Left ventricle myocardium superior (tissue), 1 donor: ENCODE measurements at places on chromosomes 1 and 21.
A peak's percentile ranks its signal among the peaks of the same experiment; 100 is the strongest.

GRCh38 chr1:227560393-227561173, 2.8 kb upstream of the ZNF678 start:
- DNase-seq = peak; percentile 39

GRCh38 chr1:17890815-17891191, 135.7 kb downstream of the ACTL8 start:
- DNase-seq = no peak

DNA sequence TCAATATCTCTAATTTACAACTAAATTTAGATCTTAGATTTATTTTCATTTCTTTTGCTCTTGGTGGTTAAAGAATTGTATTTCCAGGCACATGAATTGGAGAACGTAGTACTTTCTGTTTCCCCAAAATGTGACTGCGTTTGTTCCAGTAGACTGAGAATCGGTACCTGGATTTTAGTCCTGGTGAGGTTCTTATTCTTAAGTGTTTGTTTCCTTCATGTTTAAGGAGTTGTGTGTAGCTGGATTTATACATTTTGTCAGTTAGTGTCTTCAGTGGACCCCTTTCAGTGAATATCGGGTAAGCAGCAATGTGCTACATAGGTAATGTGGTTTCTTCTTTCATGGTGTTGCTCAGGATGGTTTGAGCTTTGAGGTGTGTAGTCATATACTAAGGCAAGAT, 6.8 kb downstream of the MIER1 start:
- no peak for DNase-seq

GRCh38 chr1:27621051-27621920, 13.7 kb downstream of the FGR start:
- DNase-seq = no peak

DNA sequence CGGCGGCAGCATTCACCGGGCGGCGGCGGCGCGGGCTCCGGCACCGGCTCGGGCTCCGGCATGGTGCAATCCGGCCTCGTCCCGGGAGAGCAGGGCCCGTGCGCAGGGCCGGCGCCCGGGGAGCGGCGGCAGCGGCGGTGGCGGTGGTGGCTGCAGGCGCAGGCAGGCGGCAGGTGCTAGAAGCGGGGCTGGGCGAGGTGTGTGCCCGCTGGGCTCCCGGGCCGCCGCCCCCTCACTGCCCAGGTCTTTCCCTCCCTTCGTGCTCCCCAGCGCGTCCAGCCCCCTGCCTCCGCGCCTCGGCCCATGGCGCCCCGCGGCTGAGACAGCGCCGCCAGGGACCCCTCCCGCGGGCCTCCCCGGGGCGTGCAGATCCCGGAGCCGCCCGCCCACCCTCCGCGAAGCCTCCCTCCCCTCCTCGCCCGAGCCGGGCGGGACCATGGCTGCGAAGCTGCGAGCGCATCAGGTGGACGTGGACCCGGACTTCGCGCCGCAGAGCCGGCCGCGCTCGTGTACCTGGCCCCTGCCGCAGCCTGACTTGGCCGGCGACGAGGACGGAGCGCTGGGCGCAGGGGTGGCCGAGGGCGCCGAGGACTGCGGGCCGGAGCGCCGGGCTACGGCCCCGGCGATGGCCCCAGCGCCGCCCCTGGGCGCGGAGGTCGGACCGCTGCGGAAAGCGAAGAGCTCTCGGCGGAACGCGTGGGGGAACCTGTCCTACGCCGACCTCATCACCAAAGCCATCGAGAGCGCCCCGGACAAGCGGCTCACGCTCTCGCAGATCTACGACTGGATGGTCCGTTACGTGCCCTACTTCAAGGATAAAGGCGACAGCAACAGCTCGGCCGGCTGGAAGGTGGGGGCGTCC, 492 bp downstream of the FOXO6 start:
- DNase-seq = no peak

GRCh38 chr1:57017717-57018116, 51.9 kb upstream of the C8B start:
- no peak for DNase-seq

DNA sequence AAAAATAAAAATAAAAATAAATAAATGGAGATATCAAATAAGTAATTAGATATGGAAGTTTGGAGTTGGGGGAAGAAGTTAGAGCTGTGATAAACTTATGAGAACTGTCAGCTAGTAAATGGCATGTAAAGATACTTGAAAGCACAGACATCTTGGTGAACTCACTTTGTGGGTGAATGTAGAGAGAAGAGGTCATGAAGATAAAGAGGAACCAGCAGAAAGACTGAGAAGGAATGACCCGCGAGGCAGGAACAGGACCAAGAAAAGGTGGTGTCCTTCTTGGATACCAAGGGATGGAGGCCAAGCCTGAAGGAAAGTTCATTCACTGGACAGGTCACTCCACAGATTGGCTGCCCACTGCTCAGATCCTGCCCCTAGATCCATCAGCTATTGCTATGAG, 4.7 kb upstream of the CAPZB start:
- no peak for DNase-seq

GRCh38 chr1:57713501-57713900, 289.6 kb upstream of the DAB1 start:
- DNase-seq = no peak

DNA sequence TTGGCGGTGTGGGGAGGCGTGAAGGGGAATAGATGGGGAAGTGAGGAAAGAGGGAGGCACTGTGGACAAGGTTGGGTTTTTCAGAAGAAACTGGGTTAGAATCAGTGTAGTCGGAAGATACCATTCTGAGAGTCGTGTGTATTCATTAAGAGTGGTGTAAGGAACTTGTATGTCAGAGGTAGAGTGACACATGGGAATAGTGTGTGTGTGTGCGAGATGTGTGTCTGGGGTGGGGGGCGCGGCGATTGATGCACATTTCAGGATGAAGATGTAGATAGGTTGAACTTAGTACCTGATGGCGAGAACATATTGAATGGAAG, 878 bp downstream of the SMG7 start:
- DNase-seq = no peak

DNA sequence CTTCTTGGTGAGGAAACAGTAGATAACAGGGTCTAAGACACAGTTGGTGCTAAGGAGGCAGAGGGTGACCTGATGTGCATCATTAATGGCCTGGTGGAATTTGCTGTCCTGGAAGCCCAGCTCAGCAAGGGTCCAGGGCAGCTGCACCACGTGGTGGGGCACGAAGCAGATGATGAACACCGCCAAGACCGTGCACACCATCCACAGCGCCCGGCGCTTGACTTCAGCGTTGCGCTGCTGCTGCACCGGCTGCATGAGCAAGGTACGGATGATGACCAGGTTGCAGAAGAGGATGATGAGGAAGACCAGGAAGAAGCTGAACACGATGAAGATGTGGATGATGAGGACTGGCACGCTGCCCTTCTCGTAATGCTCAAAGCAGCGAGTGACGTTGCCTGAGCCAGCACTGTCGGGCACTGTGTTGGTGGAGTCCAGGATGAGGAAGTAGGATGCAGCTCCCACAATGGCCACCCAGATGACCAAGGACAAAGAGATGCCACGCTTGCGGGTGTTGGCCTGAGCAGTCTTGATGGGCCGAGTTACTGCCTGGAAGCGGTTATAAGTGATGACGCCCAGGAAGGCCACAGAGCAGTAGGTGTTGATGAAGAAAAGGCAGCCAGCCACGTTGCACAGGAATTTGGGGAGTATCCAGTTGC, 26.2 kb downstream of the PTAFR start:
- DNase-seq = no peak

- DNase-seq = no peak
Observed at GRCh38 chr1:204223129-204223860, 9.5 kb upstream of the GOLT1A start.

DNA sequence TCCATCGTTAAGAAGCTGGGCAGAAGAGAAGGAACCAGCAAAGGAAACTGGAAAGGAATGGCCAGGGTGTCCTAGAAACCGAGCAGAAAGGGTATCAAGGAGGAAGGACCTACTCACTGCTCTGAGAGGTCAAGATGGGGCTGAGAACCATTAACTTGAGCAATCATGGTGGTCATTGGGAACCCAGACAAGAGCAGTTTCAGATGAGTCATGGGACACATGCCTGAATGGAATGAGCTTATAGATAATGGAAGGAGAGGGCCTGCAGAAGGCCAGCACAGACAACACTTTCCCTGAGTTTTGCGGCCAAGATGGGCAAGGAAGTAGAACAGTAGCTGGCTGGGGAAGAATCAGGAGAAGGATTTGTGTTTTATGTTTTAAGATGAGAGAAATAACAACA, 383.2 kb downstream of the KIF26B start:
- no peak for DNase-seq

DNA sequence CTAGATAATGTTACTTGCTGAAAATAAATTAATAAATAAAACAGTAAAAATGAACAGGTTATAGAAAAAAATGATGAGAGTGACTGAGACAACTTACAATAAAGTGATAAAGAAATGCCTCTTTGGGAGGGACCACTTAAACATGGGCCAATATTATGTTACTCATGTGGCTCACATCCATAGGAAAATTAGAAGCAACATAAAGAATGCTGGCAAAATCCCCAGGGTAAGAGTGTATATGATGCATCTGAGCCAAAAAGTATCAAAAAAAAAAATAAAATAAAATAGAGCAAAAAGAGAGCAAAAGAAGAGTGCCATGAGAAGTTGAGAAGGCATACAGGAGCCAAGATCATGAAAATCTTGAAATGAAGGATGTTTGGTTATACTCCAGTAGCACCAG, 818.0 kb downstream of the LTN1 start:
- no peak for DNase-seq

GRCh38 chr21:42061195-42061985, 9.7 kb upstream of the UMODL1 start:
- peak; percentile 55 for DNase-seq

DNA sequence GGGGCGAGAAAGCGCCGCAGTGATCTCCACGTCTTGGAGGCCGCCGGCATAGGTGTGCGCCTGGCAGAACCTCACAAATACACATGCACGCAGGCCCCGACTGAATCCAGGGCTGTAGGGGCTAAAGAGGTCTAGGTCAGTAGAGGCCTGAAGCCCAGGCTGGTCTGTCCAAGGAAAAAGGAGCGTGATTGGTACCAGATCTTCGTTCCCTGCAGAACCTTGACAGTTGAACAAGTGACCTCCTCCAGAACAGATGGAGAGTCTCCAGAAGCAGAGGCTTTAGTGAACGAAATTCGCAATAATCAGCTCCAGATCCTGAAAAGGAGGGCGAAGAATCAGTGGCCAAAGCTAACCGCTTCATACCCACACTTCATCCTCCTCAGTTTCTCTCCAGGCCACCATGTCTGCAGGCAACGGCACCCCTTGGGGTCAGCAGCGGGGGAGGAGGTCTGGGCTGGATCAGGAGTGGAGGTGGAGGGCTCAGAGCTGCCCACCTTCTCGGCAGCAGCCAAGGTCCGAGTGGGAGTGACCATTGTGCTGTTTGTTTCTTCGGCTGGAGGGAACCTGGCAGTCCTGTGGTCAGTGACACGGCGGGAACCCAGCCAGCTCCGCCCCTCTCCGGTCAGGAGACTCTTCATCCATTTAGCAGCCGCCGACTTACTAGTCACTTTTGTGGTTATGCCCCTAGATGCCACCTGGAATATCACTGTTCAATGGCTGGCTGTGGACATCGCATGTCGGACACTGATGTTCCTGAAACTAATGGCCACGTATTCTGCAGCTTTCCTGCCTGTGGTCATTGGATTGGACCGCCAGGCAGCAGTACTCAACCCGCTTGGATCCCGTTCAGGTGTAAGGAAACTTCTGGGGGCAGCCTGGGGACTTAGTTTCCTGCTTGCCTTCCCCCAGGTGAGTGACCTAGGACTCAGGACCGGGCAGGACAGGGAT, 749 bp upstream of the PEX11B start:
- DNase-seq = peak; percentile 76

DNA sequence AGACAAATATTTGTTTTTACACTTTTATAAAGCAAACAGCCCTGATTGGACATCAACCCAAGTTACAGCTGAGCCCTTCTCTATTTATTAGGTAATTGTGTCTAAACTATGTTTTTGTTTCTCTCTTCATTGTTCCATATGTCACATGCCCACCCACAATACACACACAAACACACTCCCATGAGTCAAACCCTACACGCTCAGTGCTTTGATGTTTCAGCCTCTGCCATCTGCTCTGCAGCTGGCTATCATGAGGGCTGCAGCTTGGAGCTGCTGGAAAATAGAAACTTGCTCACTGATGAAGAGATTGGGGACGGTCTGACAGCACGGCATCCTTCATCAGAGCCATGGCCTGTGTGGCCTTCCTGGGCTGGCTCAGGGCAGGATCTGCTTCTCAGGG, 41.7 kb downstream of the PSMG1 start:
- DNase-seq = no peak

- DNase-seq = no peak
Observed at GRCh38 chr1:57549300-57549699, 125.4 kb upstream of the DAB1 start.

DNA sequence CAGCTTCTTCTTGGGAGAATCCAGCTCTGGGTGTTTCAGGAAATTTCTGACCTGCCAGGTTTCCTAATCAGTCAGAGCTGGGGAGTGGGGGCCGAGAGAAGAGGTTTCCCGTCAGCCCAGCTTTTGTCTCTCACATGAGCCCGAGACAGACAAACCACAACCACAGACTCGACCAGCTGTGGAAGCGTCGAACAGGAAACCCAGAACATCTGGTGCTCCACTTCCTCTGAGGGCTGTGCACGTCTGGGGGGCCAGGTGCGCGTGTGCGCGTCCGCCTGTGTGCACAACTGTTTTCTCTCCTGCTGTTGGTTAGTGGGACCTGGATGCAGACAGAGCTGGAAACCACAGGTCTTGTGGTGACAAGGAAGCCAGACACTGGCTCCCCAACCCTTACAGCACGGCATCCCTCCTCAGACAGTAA, 113.0 kb upstream of the SLC25A33 start:
- no peak for DNase-seq

- DNase-seq = peak; percentile 68
Observed at GRCh38 chr1:12528021-12528852, 89.8 kb downstream of the DHRS3 start.

GRCh38 chr1:113519556-113519955, 129.2 kb downstream of the MAGI3 start:
- no peak for DNase-seq

- DNase-seq = no peak
Observed at GRCh38 chr1:228143480-228144192, 3.6 kb downstream of the GUK1 start.

- no peak for DNase-seq
Observed at GRCh38 chr1:230622151-230622550, 20.1 kb upstream of the COG2 start.

DNA sequence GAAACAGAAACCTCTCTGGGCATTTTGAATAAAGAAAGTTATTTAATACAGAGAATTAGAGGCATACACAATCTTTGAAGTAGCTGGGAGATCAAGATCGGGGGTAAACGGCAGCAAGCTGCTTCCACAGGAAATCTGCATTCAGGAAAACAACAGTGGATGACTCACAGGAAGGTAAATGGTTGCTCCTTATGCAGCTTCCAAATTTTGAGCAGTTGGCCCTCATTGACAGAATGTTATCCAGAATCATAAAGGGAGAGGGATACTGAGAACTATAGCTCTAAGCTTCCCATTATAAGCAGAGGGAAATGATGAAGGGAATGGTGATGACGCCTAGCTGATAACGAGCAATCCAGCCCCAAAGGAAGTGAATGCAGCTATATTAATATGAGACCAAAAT, 28.6 kb downstream of the ZMYND12 start:
- DNase-seq = no peak
